Progenitor cell of endocrine pancreas (in vitro differentiated cells): ENCODE measurements at places on chromosomes 13 and 19. TPM values are rescaled to one million over a fixed set of nuclear protein-coding genes. Genes with fewer than 3 reads are reported as not detected.

The LILRB3 gene
- 0.50 TPM in 1 of 2 replicates, not detected in the other for total RNA-seq

DNA sequence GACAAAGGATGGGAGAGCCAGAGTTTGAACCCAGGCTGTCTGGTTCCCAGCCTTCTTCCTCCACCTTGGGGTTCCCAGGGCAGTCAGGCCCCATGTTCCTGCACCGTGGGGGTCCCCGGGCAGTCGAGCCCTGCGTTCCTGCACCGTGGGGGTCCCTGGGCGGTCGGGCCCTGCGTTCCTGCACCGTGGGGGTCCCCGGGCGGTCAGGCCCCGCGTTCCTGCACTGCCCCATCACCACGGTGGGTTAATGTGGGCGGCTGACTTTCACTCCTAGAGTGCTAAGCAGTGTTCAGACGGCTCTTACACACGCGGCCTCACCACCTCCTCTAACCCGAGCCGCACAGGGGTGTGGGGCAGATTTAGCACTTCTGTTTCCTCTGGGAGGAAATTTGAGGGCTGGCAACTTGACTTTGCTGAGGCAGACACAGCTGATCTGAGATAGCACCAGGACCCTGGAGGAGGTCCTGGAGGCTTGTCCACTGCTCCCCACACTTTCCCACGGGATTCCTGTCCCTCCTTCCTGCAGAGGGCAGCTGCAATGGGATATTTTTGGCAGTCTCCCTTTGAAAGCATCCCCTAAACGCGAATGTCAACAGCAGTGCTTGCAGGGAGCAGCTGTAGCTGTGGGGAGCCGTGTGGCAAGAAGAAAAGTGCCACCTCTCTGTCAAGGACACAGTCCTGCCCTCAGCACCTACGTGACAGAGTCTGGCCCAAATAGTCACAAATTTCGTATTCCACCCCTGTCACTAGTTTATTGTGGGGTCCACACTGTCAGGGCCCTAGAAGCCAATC is 239.4 kb downstream of the TEX29 start:
- no peak for DNase-seq

DNA sequence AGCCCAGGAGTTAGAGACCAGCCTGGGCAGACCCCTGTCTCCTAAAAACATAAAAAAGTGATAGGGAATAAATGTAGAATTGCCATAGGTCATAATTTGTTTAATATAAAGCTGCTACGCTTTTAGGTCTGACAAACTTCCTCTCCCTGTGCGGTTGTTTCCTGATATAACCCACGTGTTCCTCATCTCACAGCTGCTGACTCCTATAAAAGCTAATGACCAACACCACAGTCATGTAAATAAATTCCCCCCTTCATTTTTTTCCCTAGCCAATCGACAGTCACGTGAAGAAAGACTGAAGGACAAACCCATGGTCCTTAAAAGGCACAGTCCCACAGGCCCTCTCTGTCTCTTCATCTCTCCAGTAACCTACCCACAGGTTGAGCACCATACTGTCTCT is 27.5 kb downstream of the ZNF266 start:
- DNase-seq, result no peak

The CFAP97D2 gene
- total RNA-seq, result not detected in 2 replicates

GRCh38 chr19:4600082-4600481 is 39.2 kb upstream of the TNFAIP8L1 start:
- no peak for DNase-seq

DNA sequence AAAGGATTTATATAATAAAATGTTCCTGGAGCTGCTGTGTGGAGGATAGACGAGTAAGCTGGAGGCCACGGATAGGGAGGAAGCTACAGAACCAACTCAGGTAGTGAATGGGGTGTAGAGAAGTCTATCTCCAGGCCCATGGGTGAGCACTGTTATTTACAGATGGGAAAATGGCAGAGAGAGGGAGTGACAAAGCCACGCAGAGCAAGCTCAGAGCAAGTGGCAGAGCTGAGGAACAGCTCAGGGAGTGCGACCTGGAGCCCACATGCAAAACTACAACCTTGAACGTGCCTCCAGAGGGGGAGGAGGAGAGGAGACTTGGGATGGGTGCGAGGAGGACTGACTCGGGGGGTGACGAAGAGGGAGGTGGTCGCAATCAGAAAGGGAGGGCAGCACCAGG is 13.4 kb upstream of the RSPH6A start:
- DNase-seq, result no peak

The BICRA gene
- 31.9 and 37.4 TPM in 2 replicates for total RNA-seq

DNA sequence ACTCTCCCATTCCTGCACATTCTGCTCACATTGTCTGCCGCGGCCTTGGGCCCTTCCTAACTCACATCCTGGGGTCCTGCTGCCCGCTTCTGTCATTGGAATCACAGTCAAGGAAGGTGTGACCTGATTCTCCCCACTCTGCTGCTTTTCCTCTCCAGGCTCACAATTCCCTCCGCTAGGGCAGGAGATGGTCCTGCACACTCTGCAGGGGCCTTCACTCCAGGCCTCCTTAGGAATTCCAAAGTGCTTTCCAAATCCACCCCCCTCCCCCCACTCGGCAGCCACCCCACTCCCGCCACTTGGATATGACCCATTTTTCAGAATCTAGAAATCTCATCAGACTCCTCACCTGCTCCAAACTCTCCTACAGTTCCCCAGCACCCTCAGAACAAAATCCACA is 3.1 kb upstream of the SLC5A5 start:
- DNase-seq, result no peak

GRCh38 chr19:41371541-41371940 is 4.8 kb upstream of the TMEM91 start:
- no peak for DNase-seq

- DNase-seq, result no peak
Measured at GRCh38 chr13:103961784-103962183, 895.6 kb upstream of the SLC10A2 start.

DNA sequence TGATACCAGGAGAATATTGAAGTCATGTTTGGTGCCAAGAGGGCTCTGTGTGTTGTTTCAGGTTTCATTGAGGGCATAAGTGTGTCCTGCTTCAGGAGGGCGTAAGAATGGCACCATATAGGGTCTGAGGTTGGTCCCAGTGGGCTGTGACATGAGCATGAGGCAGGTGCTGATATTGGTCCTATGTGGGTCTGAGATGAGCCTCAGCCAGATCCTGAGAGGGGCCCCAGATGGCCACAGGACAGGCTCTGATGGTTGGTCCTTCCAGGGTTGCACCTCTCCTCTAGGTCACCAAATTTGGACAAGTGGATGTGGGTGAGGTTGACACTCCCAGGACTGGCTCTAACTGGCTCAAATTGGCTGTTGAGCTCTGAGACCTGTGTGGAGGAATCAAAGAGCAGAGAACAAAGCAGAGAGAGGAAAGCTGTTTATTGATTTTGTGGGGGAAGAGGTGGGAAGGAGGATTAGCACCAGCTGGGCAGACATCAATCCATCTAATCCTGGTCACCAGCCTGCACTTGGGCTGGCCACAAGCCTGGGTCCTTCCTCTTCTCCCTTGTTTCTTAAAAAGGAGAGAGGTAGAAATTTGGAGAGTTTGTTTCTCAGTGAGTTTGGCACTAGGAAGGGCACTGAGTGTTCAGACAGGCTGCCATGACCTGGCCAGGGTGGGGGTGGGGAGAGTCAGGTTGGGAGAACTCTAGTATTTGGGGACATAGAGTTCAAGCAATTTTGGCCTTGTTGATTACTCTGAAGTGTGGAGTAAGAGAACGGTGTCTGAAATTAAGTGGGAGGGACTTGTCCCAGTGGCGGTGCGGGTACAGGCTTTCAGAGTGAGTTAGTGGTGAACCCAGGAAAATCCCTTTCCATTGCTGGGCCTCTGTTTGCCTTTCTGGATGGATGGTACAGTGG is 38.7 kb downstream of the CYP2B6 start:
- DNase-seq, result no peak

GRCh38 chr13:40228990-40229389 is 437.5 kb downstream of the FOXO1 start:
- no peak for DNase-seq

- no peak for DNase-seq
Measured at GRCh38 chr13:78468621-78469020, 134.7 kb downstream of the POU4F1 start.

DNA sequence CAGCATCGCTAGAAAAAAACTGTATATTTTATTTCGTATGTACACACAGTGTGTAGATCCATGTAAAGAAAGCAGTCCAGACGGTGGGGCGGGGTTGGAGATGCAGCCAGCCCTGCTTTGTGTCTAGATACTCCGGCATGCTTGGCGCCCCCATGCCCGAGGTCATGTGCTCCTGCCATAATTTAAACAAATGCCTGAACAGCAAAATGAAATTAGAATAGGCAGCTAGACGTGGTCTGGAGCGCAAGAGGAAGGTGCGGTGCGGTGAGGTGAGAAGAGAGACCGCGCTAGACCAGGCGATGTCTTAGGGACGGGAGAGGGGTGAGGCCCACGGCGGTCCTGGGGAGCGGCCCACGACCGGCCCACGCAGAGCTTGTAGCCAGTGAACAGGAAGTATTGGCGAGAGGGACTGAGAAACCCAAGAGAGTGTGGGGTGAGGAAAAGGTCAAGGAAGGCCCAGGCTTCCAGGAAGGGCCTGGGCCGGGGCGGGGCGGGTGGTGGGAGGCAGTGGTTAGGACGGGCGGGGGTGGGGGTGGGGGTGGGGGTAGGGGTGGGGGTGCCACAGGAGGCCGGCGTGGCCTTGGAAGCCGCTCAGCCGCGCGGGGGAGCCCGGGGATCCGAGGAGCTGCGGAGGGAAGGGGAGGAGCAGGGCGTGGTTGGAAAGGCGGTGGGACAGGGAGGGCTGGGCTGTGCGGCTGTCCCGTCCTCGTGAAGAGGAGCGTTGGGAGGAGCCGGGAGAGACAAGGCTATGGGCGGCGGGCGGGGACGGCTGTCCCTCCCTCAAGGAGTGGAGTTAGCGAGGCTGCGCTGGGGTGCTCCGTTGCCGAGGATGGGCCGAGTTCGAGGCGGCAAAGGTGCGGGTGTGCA is 254.7 kb upstream of the SGCG start:
- no peak for DNase-seq

The FXYD3 gene
- 14.2 and 17.3 TPM in 2 replicates for total RNA-seq

The SUGP2 gene
- total RNA-seq, result 153 and 154 TPM in 2 replicates

- DNase-seq, result no peak
Measured at GRCh38 chr13:51970349-51970748, 40.9 kb downstream of the ATP7B start.

- no peak for DNase-seq
Measured at GRCh38 chr19:32313569-32314265, 31.7 kb upstream of the ZNF507 start.

GRCh38 chr13:39684531-39685137 is 29.2 kb downstream of the COG6 start:
- DNase-seq, result no peak

- no peak for DNase-seq
Measured at GRCh38 chr19:18057557-18057956, 29.2 kb downstream of the IL12RB1 start.

DNA sequence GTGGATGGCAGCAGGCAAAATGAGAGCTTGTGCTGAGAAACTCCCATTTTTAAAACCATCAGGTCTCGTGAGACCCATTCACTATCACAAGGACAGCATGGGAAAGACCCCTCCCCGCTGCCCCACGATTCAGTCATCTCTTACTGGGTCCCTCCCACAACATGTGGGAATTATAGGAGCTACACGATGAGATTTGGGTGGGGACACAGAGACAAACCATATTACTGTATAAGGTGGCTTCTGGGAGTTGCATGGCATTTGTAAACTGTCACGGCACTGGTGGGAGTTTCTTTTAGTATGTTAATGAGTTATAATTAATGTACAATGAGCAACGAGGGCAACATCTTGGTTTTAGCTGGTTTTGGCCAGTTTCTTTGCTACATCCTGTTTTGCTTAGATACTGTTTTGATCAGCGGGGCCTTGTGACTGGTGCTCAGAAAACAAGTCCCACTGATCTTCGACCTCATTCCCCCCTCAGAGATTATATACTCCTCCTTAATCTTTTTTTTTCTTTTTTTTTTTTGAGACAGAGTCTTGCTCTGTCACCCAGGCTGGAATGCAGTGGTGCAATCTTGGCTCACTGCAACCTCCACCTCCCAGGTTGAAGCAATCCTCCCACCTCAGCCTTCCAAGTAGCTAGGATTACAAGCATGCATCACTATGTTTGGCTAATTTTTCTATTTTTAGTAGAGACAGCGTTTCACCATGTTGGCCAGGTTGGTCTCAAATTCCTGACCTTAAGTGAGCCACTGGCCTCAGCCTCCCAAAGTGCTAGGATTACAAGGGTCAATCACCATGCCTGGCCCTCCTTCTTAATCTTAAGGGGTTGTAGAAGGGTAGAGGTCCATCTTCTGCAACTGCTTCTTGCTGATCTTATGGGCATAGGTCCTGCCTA is 21.3 kb upstream of the ZNF599 start:
- no peak for DNase-seq

DNA sequence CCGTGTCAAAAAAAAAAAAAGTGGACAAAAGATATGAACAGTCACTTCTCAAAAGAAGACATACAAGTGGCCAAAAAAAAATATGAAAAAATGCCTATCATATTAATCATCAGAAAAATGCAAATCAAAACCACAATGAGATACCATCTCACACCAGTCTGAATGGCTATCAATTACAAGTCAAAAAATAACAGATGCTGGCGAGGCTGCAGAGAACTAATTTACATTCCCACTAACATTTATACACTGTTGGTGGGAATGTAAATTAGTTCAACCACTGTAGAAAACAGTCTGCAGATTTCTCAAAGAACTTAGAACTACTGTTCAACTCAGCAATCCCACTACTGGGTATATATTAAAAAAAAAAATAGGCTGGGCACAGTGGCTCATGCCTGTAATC is 26.5 kb upstream of the FOXO1 start:
- no peak for DNase-seq

The NDUFA11 gene
- 210 and 217 TPM in 2 replicates for total RNA-seq

- no peak for DNase-seq
Measured at GRCh38 chr13:30751183-30751933, 16.0 kb downstream of the ALOX5AP start.

- no peak for DNase-seq
Measured at GRCh38 chr19:53961523-53962356, 997 bp upstream of the CACNG8 start.

The LRRC63 gene
- total RNA-seq, result 0.24 and 0.42 TPM in 2 replicates

The SLC7A9 gene
- total RNA-seq, result 4.6 and 5.4 TPM in 2 replicates

DNA sequence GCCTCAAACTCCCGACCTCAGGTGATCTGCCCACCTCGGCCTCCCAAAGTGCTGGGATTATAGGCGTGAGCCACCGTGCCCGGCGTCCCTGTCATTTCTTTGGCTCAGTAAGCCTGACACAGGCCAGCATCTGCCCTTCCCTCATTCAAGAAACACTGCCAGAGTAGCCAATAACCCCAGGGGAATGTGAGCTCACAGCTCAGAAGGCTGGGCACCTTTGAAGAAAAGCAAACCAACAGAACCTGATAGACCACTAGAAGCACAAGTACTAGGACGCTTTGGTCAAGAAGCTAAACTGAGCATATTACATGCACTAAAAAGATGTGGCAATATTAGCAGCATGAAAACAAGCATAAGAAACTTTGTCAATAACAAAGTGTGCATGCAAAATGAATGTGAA is 14.2 kb downstream of the SIGLEC5 start:
- no peak for DNase-seq
